ENCODE measurements at places on chromosomes 3 and 15. TPM values are rescaled to one million over a fixed set of nuclear protein-coding genes. Genes with fewer than 3 reads are reported as not detected.

- no peak for DNase-seq
These were observed 156.8 kb downstream of the IMPG2 start for GRCh38 chr3:101163554-101163953.

DNA sequence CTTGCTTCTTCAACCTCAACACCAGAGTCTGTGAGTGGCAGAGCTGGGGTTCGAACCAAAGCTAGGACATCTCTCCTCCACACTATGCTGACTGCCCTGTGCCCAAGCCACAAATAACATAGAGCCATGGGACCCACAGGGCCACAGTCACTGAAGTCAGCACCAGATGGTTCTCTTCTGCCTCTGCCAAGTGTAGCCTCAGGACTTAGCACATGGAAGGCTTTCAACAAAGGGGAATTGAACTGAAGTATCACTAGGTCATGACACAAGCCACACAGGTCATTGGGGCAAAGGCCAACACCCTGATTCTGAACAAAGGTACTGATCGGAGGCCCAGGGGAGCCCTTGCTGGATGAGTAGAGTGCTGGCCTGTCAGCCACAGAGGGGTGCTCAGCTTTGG, 83.6 kb downstream of the BDH1 start:
- DNase-seq: no peak

- DNase-seq: no peak
These were observed 19.6 kb upstream of the FBXO22 start for GRCh38 chr15:75884041-75884440.

- no peak for DNase-seq
These were observed 38.2 kb upstream of the GYG1 start for GRCh38 chr3:148953094-148953493.

SUSD5 gene
- total RNA-seq: 3.0 TPM

CAND2 gene
- total RNA-seq: 14.5 TPM

UACA gene
- total RNA-seq: 64.3 TPM

TM6SF1 gene
- 20.1 TPM for total RNA-seq

GRCh38 chr3:194425399-194425798, 26.3 kb upstream of the GP5 start:
- DNase-seq: no peak

SLC4A7 gene
- 438 TPM for total RNA-seq

GRCh38 chr3:76026379-76026778, 241.0 kb upstream of the ZNF717 start:
- DNase-seq: no peak

GRCh38 chr3:41106691-41107090, 92.6 kb upstream of the CTNNB1 start:
- DNase-seq: no peak

DNA sequence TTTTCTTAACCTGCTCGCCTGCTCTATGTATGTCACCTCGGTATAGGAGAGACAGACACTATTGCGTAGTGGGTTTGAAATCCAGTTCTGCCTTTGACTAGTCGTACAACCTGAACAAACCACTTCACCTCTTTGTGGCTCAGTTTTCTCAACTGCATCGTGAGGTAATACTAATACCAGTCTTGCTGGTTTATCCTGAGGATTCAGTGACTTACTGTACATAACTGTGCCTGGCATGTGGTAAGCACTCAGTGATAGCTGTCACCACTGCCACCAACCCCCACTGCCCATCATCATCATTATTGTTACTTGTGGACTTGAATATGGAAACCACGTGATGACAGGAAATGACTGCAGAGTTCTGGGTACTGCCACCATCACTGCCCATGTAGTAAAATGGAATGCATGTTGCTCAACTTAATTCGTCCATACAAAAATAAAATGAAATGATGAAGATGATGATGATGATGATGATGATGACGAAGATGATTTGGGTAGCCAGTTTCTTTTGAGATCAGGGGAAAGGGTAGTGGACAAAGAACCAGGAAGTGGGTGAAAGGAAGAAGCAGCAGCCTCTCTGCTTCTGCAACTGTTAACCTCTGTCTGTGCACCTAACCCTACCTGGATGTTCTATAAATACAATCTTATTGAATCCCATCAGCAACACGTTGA, 228.1 kb downstream of the FEZF2 start:
- no peak for DNase-seq

GRCh38 chr3:157406394-157406793, 30.3 kb upstream of the PTX3 start:
- DNase-seq: no peak

GCSAM gene
- total RNA-seq: not detected

- DNase-seq: no peak
These were observed 6.9 kb downstream of the COL7A1 start for GRCh38 chr3:48588230-48588629.

DNA sequence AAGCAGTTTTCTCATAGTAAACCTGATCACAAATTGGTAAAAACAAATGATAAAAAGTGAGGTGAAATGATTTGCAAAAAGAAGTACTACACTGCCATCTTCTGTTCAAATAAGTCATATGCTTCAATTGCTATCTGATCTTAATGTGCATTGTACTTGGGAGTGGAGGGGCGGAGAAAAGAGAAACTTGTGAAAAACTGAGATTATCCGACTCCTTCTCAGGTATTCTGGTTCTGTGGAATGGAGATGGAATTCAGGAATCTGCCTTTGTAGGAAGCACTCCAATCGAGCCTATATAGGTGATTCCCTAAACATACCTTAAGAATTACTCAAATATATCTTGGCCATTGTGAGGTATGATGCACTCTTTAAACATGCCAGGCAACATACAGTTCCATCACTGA, 180.6 kb downstream of the CHL1 start:
- DNase-seq: no peak

DNA sequence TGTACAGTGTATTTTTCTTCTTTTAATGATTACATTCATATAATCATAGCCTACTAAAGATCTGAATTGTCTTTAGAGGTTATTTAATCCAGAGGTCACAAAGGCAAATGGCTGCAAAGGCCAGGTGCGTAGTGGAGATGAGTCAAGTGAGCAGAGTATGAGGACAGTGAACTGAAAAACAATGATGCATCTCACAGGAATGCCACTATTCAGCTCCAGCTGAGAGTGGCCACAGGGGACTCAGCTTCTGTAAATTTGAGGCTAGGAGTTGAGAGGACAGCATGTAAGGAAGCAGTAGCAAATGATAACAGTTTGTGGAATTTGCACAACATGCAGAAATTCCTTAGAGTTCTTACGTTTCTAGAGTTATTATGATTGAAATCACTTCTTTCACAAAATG, 50.4 kb downstream of the COL6A5 start:
- DNase-seq: no peak

GRCh38 chr3:139654637-139655365, 23.0 kb downstream of the NMNAT3 start:
- no peak for DNase-seq

GRCh38 chr3:129867506-129868124, 25.9 kb downstream of the TMCC1 start:
- no peak for DNase-seq

LHFPL4 gene
- total RNA-seq: 48.4 TPM

THSD4 gene
- total RNA-seq: 1.6 TPM

DNA sequence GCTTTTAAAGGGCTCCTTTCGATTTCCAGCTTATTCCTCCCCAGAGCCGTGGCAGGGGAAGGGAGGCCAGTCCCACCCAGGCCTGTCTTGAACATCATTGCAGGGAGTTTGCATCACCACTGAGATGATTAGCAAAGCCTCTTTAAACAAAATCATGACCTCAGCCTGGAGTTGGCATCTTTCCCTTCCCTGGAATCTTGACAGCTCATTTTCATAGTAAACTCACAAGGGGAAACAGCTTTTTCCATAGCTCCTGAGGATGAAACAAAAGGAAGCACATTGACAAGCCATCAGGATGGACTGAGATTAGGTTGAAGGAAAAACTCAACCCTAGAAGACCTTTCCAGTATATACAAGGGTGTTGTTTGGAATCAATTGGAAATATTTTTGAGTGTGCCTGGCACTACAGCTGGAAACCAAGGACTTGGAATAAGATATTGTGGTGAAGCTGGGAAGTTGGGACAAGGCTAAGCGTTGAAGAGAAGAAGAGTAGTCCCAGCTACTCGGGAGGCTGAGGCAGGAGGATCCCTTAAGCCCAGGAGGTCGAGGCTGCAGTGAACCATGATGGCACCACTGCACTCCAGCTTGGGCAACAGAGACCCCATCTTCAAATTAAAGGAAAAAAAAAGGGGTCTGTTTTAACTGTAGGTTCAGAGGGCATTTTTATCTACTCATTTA, 3.1 kb upstream of the LARP6 start:
- DNase-seq: peak; percentile 27

CACNA2D2 gene
- 2.2 TPM for total RNA-seq

DNA sequence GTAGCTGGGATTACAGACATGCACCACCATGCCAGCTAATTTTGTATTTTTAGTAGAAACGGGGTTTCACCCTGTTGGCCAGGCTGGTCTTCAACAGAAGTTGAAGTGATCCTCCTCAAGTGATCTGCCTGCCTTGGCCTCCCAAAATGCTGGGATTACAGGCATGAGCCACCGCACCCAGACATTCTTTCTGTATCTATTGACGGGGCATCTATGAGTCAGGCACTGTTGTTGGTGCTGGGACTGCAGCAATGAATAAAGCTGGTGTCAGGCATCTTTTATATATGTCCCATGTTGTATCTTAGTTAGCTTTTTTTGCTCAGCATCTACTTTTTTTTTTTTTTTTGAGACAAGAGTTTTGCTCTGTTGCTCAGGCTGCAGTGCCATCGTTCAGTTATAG, 47.6 kb upstream of the ULK4 start:
- no peak for DNase-seq

DNA sequence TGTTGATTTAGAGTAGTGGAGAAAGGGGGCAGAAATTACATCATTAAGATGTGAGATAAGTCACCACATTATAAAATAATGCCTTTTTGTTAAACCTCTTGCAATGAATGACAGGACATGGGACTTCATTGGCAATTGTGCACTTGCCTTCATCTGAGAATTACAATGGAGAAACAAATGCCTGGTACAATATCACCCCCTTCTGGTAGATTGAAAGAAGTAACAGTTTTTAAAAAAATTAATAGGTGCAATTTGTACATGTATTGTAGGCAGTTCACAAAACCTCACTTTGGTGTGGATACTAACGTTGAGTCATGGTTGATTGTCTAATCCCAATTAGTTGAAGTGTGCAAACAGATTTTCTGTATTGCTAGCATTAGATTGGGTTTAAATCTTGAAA, 4.6 kb upstream of the P2RY14 start:
- no peak for DNase-seq

GRCh38 chr3:144763878-144764454, 792.3 kb downstream of the DIPK2A start:
- no peak for DNase-seq

- DNase-seq: no peak
These were observed 212.9 kb downstream of the CD47 start for GRCh38 chr3:107877936-107878335.

- DNase-seq: no peak
These were observed 17.0 kb downstream of the RGMA start for GRCh38 chr15:93072011-93072410.

- DNase-seq: no peak
These were observed 237.5 kb upstream of the CHRM5 start for GRCh38 chr15:33730815-33731214.

EFCC1 gene
- total RNA-seq: 0.94 TPM

ZNF860 gene
- 2.8 TPM for total RNA-seq

GRCh38 chr3:183494341-183494740, 61.2 kb downstream of the KLHL6 start:
- DNase-seq: no peak

DNA sequence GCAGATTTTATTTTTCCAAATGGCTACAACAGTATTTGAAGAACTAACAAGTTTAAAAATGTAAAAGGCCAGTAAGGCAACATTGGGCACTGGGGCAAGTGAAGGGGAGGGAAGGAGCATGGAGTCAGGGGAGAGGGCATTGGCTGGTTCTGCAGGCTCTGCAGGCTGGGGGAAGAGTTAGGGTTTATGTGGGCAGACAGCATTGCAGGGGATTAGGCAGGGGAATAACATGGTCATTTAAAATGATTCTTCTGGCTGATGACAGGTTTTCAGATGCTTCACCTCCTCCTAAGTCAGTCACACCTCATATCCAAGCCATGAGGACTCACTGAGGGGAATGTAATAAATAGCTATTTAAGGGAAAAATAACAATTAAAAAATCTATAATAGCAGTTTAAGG, 52.6 kb downstream of the BTD start:
- no peak for DNase-seq

DNA sequence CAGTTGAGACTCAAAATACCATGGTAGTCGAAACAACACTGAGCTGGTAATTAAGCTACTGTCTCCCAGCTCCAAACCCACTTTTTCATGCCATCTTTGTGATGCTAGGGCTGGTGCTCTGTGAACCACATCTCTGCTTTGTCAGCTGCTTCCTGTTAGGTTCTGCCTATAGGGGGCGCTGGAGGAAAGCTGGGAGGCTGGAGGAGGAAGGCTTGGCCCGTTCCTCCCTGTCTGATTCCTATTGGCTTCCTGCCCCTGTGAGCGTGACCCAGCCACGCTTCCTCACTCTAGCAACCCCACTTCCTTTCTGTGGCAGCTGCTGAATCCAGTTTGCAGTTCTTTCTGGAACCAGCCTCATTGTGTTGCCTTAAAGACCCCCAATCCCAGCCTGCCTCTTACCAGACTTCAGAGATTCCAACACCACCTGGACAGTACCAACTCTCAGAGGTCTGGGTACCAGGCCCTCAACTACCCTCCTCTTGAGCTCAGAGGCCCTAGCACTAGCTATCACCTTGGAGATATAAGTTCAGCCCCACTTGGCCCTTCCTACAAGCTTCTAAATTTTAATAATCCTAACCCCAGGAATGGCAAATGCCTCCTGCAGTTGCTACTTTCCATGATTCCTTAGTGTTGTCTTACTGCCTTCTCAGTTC, 120.9 kb downstream of the ERC2 start:
- peak; percentile 49 for DNase-seq

- DNase-seq: no peak
These were observed 6.7 kb downstream of the ZIC1 start for GRCh38 chr3:147415874-147416273.

- DNase-seq: no peak
These were observed 48.0 kb downstream of the CACNA2D2 start for GRCh38 chr3:50455161-50456018.

EPB42 gene
- 0.94 TPM for total RNA-seq

WNT5A gene
- 6.6 TPM for total RNA-seq

VPS8 gene
- 190 TPM for total RNA-seq

POTEB2 gene
- not detected for total RNA-seq

GRCh38 chr3:45957586-45957985, 14.3 kb downstream of the CXCR6 start:
- peak; percentile 21 for DNase-seq

DNA sequence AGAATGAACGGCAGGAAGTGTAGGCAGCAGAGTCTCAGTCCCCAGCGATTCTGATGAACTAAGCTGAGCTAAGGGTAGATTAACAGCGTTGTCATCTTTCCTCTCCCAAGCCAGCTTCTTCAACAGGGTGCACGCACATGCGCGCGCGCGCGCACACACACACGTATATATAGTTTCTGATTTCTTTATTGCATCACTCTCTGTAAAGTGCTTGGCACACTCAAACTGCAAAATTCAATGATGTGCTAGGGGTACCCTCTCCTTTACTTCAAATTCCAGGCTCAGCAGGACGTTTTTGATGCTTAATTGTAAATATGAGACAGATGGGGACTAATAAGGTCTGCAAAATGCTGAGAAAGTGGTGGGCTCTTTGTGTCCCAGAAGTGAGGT, 26.1 kb upstream of the VPS8 start:
- DNase-seq: no peak

GRCh38 chr3:24588629-24589512, 94.2 kb upstream of the THRB start:
- no peak for DNase-seq

GRCh38 chr3:114439284-114439683, 145.5 kb downstream of the TIGIT start:
- DNase-seq: no peak
